ENCODE measurements at places on chromosomes 6 and 20. TPM values are rescaled to one million over a fixed set of nuclear protein-coding genes. Genes with fewer than 3 reads are reported as not detected.

The DDO gene
- total RNA-seq, result 2.8 TPM

The GMPR gene
- total RNA-seq, result 8.1 TPM

The STXBP5 gene
- total RNA-seq, result 40.8 TPM

The C6orf118 gene
- total RNA-seq, result not detected

The GLO1 gene
- 123 TPM for total RNA-seq

The MTRF1L gene
- 19.7 TPM for total RNA-seq

The C6orf62 gene
- total RNA-seq, result 87.9 TPM

The BPIFB1 gene
- not detected for total RNA-seq

The ANKRD6 gene
- total RNA-seq, result 2.5 TPM

The SLC17A3 gene
- total RNA-seq, result not detected

The RSPO3 gene
- 2.0 TPM for total RNA-seq

The CCR6 gene
- total RNA-seq, result not detected

The ESF1 gene
- total RNA-seq, result 14.9 TPM

The SAMD5 gene
- total RNA-seq, result under 0.01 TPM

The TRIM40 gene
- total RNA-seq, result not detected

The GSTA3 gene
- not detected for total RNA-seq
